Mammary epithelial cell (primary cell): ENCODE measurements at places on chromosomes 13 and 19.

GRCh38 chr19:48190288-48190884, 19.9 kb downstream of the ZSWIM9 start:
- DNase-seq = peak; percentile 99

GRCh38 chr19:10835754-10836478, at the start of gene TMED1:
Gene TMED1 (minus strand): TSS chr19:10836212. CDS start chr19:10836191, 21 bp downstream.
- peak; percentile 99 for DNase-seq

GRCh38 chr19:41531438-41532311, 44.3 kb upstream of the CEACAM21 start:
- DNase-seq = peak; percentile 40

DNA sequence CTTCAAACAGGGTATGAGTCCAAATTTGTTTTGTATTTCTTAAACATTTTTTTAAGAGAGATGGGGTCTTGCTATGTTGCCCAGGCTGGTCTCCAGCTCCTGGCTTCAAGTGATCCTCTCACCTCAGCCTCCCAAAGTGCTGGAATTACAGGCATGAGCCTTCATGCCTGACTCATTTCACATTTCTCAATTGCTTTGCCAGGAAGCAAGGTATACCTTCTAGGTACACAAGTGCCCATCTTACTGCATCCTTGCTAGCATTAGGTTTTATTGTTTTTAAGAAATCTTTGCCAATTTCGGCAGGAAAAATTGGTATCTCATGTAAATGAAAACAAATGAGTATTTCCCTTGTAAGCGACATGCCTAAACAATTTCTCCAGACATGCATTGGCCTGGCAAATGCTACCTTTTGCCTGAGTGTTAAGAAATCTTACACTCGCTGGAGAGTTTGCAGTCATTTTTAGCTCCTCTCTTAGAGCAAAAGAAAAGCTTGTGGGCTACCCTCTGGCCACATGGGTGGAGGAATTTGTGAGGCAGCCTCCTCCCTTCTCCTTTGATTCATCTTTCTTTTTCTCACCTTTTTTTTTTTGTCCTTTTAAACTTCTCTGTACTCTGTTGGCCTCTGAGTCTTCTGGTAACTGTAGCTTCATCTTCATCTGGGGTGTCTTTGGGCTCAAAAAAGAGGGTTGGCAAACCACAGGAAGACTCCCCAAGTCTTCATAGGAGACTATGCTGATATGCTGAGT, 33.0 kb downstream of the ACTL9 start:
- DNase-seq = no peak

- no peak for DNase-seq
These were observed 11.7 kb downstream of the RANBP3 start for GRCh38 chr19:5966215-5966614.

GRCh38 chr13:91302111-91302510, 45.4 kb upstream of the MIR17HG start:
- DNase-seq = no peak

GRCh38 chr13:112769615-112770014, 79.8 kb downstream of the ATP11A start:
- DNase-seq = no peak

GRCh38 chr19:6697291-6697690, 23.2 kb downstream of the C3 start:
- DNase-seq = no peak

- no peak for DNase-seq
These were observed 168.0 kb downstream of the IER2 start for GRCh38 chr19:13318190-13318589.

DNA sequence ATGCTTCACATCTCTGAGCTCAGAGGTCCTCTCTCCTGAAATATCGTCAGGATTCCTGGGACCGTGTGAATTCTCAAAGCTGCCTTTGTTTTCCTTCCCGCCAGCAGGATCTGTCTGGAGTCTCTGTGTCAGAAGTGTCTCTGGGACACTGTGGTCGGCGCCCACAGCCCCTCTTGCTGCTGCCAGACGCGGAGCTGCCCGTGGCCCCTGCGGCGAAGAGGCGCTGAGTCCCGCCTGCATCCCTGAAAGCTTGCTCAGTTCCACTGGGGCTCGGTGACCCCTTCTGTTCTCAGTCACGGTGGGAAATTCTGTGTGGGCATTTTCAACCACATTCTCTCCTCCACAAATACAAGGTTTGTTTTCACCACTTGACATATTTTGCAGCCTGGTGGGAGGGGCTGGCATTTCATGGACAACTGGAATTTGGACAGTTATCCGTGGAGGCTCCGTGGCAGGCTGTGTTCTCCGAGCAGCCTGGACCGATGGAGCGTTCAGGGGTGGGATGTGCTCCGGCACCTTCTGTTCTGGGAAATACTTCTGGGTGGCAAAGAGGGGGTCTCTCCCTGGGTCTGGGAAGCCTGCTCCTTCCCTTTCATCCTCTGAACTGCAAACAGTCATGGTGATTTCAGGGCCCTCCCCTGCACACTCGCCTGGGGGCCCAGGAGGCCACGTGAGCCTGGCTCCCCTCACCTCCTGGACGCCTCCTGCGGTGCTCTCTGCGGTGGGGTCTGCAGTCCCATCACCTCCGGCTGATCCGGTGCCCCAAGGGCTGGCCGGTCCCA, 42.6 kb upstream of the GRTP1 start:
- DNase-seq = no peak

DNA sequence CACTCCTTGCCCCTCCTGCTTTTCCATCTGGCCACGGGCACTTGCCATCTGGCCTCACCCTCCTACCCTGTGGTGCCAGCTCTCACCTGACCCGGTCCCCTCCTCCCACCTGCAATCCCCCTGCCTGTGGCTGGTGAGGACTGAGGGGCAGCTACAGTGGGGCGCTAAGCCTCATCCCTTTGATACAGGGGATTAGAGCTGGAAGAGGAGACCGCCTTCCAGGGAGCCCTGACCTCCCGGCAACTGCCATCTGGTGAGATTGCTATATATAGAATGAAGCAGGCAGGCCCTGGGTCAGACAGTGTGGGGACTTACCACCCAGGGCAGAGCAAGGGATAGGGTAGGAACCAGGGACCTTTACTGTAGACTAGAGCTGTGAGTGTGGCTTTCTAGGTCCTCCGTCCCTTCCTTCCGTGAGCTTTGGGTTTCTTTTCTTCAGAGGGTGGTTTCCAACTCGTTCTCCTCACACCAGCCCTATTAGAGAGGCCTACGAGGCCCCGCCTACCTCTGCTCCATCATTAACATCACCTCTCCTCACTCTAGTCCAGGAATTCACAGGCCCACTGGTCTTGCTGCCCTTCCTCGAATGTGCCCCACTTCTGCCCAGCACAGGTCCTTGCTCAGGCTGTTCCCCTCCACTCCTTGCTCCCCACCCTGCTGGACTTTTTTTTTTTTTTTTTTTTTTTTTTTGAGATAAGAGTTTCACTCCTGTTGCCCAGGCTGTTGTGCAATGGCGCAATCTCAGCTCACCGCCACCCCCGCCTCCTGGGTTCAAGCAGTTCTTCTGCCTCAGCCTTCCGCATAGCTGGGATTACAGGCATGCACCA, 7.7 kb downstream of the KASH5 start:
- DNase-seq = no peak

DNA sequence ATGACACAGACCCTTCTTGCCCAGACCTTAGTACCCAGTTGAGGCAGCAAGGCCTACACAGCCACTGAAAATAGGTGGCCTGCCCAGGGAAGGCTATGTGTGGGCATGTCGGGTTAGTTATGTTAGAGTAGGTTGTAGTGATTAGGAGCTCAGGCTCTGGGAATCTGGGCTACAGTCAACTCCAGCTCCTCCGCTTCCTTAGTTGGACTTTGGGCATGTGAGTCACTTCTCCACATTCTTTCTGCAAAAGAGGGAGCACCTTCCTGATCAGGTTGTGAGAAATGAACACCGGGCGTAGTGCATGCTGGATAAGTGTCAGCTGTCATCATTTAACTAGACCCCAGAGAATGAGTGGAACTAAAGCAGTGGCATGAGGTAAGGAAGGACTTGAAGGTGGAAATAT, 64.8 kb downstream of the ARHGAP35 start:
- peak; percentile 86 for DNase-seq

- peak; percentile 72 for DNase-seq
These were observed 39.7 kb downstream of the RCBTB2 start for GRCh38 chr13:48493066-48493765.

- no peak for DNase-seq
These were observed 1178.0 kb downstream of the UQCRFS1 start for GRCh38 chr19:28034936-28035335.

GRCh38 chr19:51887522-51888498, at the start of gene ZNF577:
Gene ZNF577 (minus strand): TSS chr19:51887951. CDS start chr19:51880382, 7,569 bp downstream.
- DNase-seq = peak; percentile 93

DNA sequence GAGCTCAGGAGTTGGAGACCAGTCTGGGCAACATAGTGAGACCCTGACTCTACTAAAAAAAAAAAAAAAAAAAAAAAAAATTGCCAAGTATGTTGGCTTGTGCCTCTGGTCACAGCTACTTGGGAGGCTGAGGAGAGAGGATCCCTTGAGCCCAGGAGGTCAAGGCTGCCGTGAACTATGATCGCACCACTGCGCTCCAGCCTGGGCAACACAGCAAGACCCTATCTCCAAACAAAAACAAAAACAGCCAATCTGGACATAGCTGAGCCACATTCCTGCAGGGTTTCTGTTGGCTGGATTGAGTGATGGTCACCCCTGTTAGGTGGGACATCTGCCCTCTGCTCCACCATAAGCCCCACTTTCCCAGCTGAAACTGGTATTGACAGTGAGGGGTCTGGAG, 13.6 kb upstream of the ANGPTL8 start:
- no peak for DNase-seq

- no peak for DNase-seq
These were observed 960.0 kb upstream of the PCDH20 start for GRCh38 chr13:62375653-62376052.

GRCh38 chr13:98025480-98026025, 72.1 kb downstream of the IPO5 start:
- no peak for DNase-seq

DNA sequence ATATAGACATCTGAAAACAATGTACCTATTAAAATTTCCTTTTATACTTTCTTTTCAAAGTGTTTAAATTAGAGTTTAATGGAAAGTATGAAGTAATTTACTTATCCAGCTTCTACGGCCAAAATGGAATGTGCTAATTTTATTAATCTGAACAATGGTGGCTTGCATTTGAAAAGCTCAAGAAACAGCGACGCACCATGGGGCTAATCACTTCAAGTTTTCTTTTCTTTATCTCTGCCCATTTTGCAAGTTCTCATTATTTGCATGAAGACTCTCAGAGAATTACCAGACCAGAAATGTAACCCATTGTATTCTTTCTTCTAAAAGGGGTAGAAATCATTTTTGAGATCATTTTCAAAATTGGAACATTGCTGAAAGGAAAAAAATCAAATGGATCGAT, 204.0 kb upstream of the STARD13 start:
- DNase-seq = no peak

DNA sequence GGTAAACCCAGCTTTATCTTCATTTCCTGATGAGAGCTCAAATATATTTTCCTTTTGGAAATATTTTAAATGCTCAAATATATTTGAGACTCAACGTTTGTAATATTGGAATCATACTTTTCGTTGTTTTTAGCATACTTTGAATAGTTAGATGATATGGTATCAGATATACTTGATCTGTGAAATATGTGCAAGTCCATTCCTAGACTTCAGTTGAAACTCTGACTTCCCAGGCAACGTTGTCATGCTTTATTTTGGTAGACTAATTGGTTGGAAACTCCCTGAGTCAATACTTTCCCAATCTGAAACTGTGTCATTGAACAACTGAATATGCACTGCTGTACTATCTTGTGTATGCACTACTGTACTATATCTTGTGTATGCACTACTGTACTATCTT, 378.5 kb downstream of the MYO16 start:
- DNase-seq = peak; percentile 18

DNA sequence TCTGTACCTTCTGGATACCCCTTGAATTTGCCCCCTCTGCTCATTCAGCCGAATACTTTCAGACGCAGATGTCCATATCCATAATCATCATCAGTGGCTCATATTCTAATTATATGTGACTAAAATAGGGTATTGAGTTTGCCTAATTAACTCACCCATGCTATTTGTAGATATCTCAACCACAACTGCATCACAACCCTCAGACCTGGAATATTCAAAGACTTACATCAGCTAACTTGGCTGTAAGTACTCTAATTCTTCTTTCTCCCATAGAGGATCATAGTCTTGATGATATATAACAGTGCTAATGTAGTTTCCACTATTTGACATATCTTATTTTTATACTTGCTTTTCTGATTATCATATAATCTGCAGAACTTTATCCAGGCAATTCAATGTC, 35.8 kb downstream of the RXFP2 start:
- DNase-seq = no peak

- no peak for DNase-seq
These were observed 1.9 kb downstream of the CEACAM21 start for GRCh38 chr19:41577833-41578232.

DNA sequence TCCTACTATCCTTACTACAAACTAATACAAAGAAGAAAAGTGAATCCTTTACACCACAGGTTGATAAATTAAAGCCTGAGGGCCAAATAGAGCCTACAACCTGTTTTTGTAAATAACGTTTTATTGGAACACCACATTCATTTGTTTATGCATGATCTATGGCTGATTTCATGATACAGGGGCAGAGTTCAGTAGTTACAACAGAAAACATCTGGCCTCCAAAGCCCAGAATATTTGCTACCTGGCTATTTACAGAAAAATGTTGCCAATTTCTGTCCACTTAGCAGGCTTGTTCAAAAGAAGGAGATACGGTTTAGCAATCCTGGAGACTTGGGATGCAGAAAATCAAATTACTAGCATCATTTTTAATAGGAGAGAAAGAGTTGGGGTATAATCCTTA, 24.1 kb downstream of the DCT start:
- no peak for DNase-seq

GRCh38 chr19:2047449-2048103, 3.5 kb downstream of the MKNK2 start:
- DNase-seq = no peak
